ENCODE measurements at places on chromosomes 16 and 17.

GRCh38 chr17:7046127-7046724 is 2.3 kb upstream of the SLC16A11 start:
- DNase-seq = no peak

- no peak for DNase-seq
Observed at GRCh38 chr16:106623-107324, 28.7 kb downstream of the MPG start.

- DNase-seq = no peak
Observed at GRCh38 chr16:25959221-25959620, 267.5 kb downstream of the HS3ST4 start.

DNA sequence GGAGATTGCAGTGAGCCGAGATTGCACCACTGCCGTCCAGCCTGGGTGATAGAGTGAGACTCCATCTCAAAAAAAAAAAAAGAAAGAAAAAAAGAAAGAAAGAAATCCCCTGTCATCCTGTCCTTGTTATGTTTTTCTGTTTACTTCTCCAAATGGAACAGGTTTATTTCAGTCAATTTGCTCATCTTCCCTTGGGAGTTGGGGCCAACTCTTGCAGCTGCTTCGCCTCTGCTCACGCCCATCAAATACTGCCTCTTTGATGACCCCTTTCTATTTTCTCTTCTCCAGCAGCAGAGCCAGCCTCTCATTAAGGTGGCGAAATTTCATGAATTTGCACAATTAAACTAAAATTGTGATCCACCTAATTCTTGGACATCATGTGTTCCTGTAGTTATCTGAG is 173.4 kb downstream of the ZNF18 start:
- no peak for DNase-seq

DNA sequence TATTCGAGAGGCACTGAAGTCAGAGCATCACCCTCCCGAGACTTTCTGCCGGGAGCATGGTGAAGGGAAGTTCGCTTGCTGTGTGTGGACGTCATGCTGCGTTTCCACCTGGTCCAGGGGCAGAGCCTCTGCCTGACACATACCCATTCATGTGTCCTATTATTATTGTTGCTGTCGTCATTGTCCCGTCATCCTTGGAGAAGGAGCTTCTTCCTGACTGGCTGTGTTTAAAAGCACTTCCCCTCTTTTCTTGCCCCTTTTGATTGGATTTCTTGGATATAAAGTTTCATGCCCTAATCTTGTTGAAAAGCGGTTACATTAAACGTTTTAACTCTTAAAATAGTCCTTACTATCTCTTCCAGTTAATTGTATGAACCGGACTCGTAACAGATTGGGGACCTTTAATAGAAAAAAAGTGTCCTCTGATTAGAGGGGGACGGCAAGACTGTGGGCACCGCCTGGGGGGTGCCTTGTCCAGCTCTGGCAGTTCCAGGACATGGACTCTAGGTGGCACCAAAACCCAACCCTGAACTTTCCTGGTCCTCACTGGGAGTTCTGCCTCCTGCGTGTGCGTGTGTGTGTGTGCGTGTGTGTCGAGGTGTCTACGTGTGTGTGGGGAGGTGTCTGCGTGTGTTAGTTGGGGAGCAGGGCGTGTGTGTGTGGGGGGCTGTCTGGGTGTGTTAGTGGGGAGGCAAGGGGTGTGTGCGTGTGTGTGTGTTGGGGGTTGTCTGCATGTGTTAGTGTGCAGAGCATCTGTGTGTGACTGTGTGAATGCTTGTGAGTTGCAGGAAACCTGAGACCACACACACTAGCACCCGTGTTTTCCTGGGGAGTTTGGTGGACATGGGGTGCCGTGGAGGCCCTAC is 133.3 kb upstream of the CIBAR2 start:
- peak; percentile 84 for DNase-seq

GRCh38 chr16:79519448-79519847 is 81.1 kb downstream of the MAF start:
- DNase-seq = no peak

DNA sequence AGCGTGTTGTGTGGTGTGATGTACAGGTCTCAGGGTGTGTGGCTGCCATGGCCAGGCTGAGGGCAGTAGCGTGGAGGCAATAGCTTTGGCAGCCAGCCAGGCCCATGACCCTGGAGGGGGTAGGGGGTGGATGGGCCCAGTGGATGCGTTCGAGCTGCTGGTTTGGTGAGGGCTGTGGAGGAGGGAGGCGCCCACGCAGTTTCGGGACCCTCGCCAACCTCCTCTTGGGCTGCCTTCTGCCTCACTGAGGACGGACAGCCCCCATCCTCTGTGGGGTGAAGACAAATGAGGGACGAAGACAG is 238.6 kb upstream of the GSE1 start:
- DNase-seq = peak; percentile 69

- no peak for DNase-seq
Observed at GRCh38 chr16:57156351-57156703, 29.5 kb downstream of the PSME3IP1 start.

GRCh38 chr17:68567035-68567434 is 34.1 kb downstream of the FAM20A start:
- DNase-seq = no peak

DNA sequence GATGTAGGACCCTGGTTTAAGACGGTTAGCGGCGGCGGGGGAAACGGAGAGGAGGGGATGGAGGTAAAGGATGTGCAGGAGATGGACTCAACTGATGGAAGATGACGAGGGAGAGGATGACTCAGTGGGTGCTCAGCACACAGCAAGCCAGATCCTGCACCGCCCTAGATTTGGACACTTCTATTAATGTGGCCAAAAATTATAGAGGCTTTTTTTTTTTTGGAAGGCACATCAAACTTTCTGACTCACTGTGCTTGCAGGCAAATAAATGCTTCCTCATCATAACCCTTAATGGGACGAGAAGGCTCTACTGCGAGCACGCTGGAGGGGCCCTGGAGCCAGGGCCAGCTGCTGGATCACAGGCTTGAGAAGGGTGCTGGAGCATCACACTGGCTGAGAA is 36.0 kb downstream of the RTN4RL1 start:
- DNase-seq = no peak

- peak; percentile 69 for DNase-seq
Observed at GRCh38 chr16:88812513-88813268, 963 bp upstream of the APRT start.

GRCh38 chr17:77694391-77695363 is 263.8 kb upstream of the TNRC6C start:
- DNase-seq = no peak

DNA sequence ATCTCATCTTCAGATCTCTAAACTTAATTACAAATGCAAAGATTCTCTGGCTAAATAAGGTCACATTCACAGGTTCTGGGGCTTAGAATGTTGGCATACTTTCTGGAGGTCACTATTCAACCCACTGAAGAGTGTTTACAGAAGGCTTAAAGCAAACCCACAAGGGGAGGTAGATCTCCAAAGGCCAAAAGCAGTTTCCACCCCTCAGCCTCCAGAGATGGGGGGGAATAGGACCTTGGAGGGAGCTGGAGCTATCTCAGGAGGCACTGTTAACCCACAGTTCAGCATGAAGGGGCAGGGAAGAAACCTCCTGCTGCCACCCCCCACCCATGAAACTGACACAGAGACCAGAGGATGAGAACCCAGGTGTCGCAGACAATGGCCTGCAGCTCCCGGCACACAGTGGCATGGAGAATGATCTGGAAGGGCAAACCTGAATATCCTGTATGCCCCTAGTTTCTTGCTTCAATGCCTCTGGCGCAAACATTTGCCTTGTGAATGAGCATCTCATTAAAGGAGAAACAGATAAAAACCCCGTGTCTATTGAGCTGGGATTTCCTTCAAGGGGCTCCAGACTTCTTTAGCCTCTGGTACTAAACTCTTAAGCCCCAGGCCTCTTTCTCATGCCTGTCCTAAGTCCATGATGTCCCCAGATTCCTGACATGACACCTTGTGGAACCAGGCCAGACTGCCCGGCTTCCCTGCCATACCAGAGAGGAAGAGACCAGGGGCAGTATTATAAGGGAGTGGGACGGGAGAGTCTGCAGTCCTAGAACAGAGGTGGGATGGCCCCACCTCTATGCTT is 103.1 kb upstream of the CDH5 start:
- DNase-seq = no peak

GRCh38 chr16:81095653-81095952 is 592 bp downstream of the GCSH start:
- DNase-seq = no peak

DNA sequence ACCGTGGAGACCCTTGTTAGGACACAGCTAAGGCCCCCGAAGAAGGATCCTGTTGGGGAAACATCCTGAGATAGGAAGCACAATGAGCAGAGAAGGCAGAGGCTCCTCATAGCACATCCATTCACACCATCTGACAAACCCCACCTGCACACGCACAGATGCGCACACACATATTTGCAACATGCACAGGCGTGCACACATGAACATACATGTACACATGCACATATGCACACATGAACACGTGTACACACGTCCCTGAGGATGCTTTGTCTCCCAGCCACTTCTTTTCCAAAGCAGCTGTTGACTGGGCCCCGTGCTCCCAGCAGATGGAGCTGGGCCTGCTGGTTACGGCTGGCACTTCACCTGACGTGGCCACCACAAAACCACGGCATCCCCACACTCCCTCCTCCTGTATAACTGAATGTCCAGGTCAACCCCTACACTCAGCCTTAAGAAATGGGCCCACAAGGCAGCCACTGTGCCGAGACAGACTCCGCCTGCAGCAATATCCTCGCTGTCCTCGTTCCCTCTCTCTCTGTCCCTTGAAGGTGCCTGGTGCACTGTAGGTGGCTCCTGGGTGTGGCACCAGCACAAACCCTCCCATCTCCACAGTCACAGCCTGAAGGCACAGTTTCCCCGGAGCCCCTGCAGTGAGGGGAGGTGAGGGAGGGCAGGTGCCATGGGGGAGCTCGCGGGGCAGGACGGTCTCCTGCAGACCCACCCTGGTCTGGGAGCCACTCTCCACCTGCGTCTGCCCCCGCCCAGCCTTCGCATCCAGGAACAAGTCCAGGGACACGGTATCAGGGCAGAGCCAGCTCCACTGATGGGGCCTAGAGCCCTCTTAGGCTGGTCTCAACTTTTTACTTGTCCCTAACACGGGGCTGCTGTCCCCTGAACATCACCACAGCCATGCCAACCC is 183.0 kb downstream of the RBFOX3 start:
- no peak for DNase-seq

GRCh38 chr16:20826039-20826566 is 19.8 kb downstream of the REXO5 start:
- no peak for DNase-seq

GRCh38 chr16:86411897-86412296 is 98.4 kb upstream of the FOXF1 start:
- DNase-seq = no peak

- DNase-seq = no peak
Observed at GRCh38 chr17:44765965-44766364, 7.2 kb downstream of the ADAM11 start.

GRCh38 chr16:13313351-13313750 is 412.0 kb downstream of the SHISA9 start:
- DNase-seq = no peak

- no peak for DNase-seq
Observed at GRCh38 chr17:62164747-62165722, 100.0 kb upstream of the MED13 start.

DNA sequence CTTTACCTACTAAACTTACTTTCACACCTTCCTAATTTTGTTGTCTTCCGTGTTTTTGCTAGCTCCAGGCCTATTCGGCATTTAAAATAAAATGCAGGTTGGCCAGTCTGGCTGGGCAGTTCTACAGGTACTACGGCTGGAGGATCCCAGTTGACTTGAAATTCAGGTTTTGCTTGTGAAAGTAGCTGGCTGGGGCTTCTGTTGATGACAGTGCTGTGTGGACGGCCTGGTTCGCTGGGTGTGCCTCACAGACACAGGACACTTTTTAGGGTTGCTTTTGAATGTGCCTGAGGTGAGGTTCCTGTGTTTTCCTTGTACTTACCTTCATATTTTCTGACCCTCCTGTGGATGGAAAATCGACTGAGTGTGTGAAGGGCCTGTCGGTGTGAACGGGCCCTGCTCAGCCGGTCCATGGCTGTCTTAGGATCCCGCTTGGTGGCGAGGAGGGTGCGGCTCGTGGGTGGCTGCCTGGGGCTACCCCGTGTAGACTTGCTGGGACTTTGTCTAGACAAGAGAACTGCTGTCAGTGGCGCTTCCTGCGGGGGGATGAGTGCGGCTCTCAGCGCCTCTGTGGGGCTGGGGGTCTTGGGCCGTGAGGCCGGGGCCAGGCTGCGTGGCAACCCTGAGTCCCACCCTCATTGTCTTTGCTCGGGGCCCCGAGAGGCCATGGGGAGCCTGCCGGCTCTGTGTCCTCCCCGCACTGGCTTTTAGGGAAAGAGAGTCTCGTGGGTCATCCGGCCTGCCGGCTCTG is 18.7 kb upstream of the ZNF750 start:
- no peak for DNase-seq

DNA sequence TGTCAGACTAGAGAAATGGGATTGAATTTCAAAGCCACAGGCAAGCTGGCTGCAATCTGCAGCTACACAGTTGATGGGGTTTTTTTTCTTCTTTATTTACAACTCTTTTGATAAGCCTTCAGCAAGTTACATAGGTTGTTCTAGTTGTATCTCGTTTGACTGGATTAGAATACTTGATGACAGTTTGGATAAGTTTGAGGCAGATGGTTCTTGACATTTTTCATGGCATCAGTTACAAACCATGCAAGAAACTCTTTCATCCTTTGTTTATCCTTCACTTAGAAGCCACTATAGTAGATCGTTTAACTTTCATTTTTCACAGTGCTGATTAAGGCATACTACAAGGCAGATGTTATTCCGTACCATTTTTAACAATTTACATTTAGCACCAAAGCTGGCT is 238.9 kb downstream of the TOX3 start:
- no peak for DNase-seq

DNA sequence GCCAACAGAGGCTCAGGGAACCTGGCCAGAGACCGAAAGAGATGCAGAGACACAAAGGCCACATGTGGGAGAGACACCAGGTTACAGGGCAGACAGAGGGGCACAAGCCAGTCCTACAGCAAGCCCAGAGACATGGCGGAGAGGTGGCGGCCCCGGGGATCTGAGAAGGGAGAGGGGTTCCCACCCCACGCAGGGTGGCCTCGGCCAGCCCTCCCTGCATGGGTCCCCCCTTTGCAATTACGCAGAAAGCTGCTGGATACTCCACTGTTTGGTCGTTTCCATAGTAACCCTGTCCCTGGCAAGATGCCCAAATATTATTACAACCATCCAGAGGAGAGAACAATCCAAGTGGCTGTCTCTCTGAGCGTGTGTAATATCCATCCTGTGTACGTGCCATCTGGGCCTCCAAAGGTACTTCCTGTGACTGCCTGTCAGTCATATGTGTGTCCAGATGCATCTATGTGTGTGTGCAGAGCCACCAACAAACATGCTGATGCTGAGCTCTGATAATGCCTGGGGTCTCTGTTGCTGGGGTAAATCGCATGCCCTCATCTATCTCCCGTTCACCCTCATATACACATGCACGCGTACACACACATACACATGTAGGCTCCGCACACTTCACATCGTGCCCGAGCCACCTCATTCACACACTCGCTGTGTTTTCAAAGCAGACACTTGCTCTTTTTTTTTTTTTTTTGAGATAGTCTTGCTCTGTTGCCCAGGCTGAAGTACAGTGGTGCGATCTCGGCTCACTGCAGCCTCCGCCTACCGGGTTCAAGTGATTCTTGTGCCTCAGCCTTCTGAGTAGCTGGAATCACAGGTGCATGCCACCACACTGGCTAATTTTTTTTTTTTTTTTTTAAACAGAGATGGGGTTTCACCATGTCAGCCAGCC is 5.5 kb downstream of the PCGF2 start:
- peak; percentile 67 for DNase-seq
